ENCODE measurements at places on chromosomes 7 and 10.

DNA sequence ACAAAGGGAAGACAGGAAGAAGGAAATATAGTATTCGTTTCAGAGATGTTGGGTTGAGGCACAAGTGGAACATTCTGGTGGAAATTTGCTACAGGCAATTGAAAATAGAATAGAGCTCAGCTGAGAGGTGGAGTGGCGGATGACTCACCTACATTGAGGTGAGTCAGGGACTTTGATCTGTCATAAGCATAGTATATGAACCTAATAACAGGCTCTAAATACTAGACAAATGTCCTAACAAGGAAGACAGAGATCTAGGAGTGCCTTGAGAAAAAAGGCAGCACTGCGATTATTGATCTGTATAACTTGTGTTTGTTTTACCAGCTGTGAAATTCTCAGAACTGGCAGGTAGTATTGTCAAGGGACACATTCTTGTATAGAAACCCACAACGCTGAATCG lies 907 bp upstream of the IFRD1 start:
- DNase-seq, result no peak

DNA sequence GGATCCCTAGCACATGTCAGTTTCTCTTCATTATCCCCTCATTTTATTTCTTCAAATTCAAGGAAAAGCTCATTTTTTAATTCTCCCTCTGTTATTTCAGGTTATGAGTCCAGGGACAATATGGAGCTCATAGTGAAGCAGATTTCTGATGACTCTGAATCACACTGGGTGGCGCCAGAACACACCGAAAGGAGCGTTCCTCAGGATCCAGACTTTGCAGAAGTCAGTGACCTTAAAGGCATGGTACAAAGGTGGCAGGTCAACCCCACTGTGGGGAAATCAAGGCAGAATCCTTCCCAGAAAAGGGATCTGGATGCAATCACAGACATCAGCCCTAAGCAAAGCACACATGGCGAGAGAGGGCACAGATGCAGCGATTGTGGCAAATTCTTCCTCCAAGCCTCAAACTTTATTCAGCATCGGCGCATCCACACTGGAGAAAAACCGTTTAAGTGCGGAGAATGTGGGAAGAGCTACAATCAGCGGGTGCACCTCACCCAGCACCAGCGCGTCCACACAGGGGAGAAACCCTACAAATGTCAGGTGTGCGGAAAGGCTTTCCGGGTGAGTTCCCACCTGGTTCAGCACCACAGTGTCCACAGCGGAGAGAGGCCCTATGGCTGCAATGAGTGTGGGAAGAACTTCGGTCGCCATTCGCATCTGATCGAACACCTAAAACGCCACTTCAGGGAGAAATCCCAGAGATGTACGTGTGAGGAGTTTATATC lies 21.4 kb downstream of the ZKSCAN5 start:
- no peak for DNase-seq

DNA sequence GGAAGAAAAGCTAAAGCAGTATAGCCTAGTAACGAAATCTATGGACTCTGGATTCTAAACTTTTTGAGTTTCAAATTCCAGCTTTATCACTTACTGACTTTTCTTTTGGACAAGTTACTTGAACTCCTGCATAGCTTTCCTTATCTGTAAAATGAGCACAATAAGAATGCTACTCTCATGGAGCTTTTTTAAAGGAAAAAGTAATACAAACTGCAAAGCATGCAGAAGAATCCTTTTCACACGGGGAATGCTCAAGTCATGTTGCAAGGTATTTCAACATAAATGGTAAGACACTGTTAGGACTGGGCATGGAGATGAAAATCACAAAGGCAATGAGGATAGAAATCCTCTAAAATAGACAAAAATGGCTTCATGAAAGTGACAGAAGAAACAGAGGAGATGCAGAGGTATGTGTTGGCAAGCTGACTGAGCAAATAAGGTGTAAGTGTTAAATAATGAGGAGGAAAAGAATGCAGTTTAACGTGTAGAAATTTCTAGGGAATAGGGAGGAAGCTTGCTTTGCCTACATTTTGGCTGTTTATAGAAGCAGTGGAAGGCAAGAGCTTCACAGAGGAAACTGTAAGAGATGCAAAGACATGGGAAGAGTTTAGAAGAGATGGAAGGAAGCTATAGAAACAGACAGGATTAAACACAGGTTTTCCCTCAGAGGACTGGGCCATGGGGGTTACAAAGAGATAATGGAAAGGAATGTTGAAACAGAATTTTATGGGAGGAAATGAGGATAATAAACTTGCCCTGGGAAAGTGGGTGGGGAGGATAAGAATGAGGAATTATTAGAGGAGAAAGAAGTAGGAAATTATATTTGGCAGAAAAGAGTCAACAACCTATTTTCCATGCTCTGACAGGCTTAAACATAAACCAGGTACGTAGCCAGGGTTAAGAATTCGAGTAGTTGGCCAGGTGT lies 28.8 kb upstream of the SNX13 start:
- DNase-seq, result no peak

DNA sequence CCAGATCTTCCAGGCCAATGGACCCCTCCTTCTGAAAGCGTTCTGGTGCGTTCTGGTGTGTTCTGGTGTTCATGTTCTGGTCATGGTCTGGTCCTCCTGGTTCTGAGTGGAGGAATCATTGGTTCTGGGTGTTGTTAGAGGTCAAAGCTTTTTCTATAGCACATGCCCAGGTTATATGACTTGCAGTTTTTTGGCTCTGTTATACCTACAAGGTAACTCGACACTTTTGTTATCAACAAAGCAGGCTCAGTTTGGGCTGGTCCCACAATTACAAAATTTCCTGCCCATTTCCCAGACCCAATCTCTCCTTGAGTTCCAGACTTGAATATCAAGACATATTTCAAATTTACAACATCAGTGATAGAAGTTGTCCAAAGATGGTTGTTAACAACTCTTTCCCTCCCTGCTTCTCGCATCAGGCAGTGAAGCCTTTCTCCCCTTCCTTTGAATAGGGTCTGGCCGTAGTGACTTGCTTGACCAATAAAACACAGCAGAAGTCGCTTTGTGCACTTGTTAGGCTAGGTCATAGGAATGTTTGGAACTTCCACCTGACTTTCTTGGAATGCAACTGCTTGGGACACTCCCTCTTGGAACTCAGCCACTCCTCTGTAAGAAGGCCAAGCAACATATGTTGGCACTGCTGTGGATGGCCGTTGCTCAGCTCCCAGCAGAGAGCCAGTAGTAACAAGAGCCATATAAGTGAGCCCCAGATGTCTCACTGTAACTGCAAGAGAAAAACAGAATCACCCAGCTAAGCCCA lies 83.1 kb upstream of the STEAP1B start:
- DNase-seq, result no peak

- no peak for DNase-seq
These were observed 207.2 kb upstream of the DKK1 start for GRCh38 chr10:52106899-52107298.

- no peak for DNase-seq
These were observed 211.7 kb downstream of the CCSER2 start for GRCh38 chr10:84540022-84540616.

DNA sequence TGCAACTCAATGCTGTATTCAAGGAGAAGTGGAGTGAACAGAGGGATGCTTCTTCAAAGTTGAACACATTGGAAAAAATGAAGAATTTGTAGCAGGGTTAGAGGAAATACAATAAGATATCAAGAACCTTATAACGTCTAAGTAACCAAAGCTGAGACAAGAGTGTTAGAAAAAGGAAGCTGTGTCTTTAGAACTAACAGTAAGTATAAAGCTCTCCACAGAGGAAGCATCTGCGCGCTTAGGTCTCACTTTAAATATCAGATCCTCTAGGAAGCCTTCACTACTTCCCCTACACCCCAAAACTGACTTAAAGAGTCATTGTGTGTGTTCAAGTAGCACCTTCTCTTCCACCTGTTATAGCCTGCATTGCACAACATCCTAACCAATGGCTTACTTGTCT lies 43.0 kb downstream of the CH25H start:
- DNase-seq, result no peak

DNA sequence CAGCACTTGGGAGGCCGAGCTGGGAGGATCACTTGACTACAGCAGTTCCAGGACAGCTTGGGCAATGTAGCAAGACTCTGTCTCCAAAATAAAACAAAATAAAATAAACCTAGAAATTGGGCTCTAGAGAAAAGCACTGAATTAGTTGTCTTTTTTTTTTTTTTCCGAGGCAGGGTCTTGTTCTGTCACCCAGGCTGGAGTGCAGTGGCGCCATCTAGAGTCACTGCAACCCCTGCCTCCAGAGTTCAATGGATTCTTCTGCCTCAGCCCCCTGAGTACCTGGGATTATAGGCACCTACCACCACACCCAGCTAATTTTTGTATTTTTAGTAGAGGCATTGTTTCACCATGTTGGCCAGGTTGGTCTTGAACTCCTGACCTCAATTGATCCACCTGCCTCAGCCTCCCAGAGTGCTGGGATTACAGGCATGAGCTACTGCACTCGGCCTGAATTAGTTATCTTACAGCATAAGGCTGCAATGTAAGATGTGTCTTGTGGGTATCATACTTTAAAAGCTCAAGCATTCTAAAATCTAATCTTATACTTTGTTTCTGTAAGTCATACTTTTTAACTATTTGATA lies 12.8 kb downstream of the MEIG1 start:
- no peak for DNase-seq

GRCh38 chr10:77500754-77501151 lies 136.9 kb downstream of the KCNMA1 start:
- no peak for DNase-seq

- DNase-seq, result no peak
These were observed 991 bp downstream of the ZNF239 start for GRCh38 chr10:43573250-43574000.

GRCh38 chr10:61279400-61279799 lies 173.8 kb downstream of the TMEM26 start:
- no peak for DNase-seq

- no peak for DNase-seq
These were observed 45.9 kb upstream of the PDLIM1 start for GRCh38 chr10:95336702-95337101.

- no peak for DNase-seq
These were observed 89.0 kb downstream of the RSU1 start for GRCh38 chr10:16728266-16728665.

DNA sequence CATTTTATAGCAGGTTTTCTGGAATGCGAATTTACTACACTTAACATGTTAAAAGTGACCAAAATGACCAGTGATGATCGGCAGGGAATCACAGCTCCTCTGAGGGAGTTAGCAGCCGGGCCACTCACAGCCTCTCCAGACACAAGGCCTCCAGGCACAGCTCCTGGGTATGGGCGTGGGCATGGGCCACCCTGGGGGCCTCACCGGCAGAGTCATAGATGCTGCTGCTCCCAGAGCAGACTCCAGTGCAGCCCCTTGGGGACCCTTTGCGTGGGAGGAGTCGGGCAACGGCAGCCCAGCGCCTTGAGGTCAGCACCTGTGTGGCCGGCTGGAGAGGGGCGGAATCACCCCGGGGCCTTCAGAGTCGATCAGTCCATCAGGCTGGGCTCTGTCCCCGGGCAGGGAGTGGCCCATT lies 8.6 kb downstream of the KNDC1 start:
- DNase-seq, result no peak

DNA sequence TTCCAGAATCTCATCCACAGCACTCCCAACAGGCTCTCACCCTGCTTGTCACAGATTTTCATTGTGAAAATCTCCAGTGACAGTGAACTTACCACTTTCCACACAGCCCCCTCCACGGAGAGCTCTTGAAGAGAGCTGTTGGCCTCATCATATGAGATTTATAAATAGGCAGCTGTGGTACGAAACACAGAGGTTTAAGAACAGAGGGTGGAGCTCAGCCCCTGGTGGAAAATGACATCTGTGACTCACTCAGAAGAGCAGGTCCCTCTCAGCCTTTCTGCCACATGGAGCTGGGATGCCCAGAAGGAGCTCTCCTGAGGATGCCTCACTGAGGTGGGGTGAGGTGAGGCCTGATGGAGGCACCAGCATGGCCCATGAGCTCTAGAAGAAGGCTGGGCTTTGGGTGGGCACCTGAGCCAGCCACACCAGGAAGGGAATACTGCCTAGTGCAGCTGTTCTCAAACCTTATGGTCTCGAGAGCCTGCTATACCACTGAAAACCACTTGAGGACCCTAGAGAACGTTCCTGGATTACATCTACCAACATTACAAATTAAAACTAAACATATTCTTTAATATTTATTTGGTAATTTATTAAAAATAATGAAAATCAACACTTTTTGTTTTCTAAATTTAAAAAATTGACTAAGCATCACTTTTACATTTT lies 25.8 kb upstream of the EEPD1 start:
- no peak for DNase-seq

DNA sequence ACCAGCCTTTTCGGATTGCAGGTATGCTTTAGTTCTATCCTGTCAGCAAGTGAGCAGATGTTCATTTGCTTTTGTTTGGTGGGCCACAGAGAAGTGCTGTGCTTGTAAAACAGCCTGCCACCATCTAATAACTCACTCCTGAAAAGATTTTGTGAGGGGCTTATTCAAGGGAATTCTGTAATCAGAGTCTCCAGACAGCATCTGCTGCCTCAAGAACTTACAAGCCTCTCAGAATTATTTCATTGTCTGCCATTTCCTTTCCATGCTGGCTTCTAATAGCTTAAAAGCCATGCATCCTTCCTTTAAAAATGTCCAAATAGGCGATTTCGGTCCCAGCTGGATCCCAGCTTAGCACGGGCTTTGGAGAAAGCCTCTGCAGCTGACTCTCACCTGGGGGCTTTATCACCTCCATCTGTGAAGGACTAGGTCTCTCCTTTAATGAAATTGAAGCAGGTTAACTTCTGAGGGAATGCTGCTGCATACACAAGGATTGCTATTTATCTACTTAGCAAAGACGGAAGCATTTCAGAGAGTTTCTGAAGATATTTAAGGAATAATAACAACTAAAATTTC lies 48.0 kb downstream of the MALRD1 start:
- no peak for DNase-seq

- DNase-seq, result no peak
These were observed 52.7 kb downstream of the GCC1 start for GRCh38 chr7:127532736-127533135.
